ENCODE measurements at places on chromosomes 3 and 15.

DNA sequence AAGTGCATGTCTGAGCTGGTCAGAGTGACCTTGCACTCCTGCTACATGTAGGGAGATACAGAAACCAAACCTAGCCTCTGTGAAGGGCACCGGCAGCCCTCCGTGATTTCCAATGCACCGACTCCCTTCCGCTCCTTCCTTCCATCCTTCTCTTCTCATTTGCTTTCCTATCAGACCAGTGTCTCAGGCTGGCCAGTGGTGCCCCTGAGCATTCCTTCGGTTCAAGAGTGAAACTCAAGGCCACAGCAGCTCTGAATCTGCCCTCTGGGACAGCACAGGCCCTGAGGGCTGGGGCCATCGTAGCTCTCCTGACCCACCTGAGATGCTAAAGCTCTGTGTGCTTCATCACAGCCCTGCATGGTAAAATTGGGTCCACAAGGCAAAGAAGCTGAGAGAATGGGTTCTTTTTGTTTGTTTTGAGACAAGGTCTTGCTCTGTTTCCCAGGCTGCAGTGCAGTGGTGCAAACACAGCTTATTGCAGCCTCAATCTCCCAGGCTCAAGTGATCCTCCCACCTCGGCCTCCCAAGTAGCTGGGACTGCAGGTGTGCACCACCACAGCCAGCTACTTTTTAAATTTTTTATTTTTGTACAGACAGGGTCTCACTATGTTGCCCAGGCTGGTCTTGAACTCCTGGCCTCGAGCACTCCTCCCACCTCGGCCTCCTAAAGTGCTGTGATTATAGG lies 2.3 kb upstream of the BMF start:
- DNase-seq, result no peak

GRCh38 chr15:100714034-100714748 lies 111.8 kb downstream of the ASB7 start:
- DNase-seq, result no peak

- DNase-seq, result no peak
Observed at GRCh38 chr15:42921342-42921731, 759 bp upstream of the TTBK2 start.

GRCh38 chr15:100116416-100117190 lies 225.2 kb downstream of the ADAMTS17 start:
- DNase-seq, result peak; percentile 43

GRCh38 chr3:11138371-11138770 lies 15.9 kb upstream of the HRH1 start:
- no peak for DNase-seq

DNA sequence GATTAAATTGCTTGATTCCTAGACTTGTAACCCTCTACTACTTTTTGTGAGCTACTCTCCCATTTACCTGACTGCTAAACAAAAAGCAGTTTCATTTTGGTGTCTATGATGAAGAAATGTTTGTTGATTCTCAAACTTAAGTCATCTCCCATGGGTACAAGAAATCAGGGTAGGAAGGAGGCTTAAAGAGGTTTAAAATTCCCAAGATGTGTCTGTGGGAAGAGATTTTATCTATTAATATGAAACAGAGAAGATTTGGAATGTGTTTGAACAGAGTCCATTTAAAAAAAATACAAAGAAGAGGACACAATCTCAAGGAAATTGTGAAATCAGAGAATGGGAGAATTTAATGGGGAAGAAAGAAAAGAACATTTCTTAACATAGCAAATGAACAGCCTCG lies 14.8 kb downstream of the P3H2 start:
- no peak for DNase-seq

- no peak for DNase-seq
Observed at GRCh38 chr3:64621726-64622395, 65.9 kb downstream of the ADAMTS9 start.

DNA sequence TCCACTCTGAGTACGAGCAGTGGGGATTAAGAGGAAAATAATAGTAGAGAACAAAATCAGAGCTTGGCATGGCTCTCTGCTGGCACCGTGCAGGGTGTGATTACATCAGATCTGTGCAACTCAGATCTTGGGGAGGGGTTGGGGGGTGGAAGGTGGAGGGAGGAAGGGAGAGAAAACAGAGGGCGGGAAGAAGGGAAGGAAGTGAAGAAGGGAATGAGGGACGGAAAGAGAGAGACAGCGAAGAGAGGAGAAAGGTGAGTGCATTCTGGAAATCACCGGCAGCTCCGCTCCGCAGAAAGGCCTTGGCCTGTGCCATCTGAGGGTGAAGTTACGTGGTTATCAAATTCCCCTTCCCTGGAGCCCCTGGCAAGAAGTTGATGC lies 31.0 kb upstream of the ADAMTS17 start:
- no peak for DNase-seq

DNA sequence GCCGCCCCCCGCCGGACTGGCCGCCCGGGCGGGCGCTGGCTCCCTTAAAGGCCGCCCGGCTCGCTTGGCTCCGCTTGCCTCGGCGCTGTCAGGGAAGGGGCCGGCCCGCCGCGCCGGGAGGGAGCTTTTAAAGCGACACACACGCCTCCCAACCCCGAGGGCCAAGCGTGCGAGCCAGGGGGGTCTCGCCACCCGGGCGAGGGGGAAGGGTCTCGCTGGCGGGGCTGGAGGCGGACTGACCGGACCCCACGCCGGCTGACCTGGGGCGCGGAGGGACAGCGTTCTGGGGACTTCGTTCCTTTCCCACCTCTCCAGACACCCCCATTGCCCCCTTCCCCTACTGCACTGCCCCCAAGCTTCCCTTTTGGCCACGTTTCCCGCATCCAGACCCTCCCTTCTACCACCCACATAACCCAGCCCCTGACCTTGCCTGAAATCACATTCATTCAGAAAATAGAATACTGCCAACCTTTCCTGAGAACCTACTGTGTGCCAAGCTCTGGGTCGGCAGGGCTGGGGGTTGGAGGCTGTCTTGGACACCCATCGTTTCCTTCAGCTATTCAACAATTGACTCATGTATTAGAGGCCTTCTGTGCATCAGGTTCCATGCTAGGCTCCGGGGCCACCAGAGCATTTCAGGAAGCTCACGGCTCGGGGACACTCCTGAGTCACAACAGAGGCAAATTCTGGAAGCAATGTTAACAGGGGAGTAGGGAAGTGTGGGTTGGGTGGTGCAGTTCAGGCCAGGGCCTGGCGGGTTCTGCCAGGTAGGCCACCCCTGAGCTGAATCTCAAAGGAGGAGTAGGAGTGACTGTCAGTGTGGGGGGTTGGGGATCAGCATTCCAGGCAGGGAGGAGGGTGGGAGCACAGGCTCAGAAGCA lies at the start of gene INSYN1:
TSS of gene INSYN1 (minus strand) at position 102 of the 881 bp plus-strand sequence. CDS start 2,221 bp downstream, outside the sequence.
- DNase-seq, result peak; percentile 50

GRCh38 chr3:64122476-64122875 lies 99.2 kb upstream of the PSMD6 start:
- DNase-seq, result no peak

- DNase-seq, result no peak
Observed at GRCh38 chr15:50964075-50964474, 55.6 kb downstream of the AP4E1 start.

DNA sequence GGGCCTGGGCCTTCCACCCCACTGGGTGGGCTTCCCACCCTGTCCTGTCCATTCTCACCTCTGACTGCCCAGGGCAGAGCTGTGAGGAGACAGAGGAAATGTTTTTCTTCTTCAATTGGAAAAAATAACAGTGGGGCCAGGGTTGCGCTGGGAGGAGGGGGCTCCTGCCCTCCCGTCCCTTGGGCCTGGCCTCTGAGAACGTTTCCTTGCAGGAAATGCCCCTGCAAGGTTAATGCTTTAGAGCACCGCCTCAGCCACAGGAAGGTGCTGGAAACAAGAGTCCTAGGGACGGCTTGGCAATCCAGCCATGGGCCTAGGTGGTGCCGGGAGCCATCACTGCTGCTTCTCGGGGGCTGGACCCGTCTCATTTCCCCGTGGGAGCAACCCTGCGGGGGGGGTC lies 3.8 kb upstream of the PLXND1 start:
- DNase-seq, result no peak
